ENCODE measurements at places on chromosomes 6 and 20.

- DNase-seq, result no peak
Observed at GRCh38 chr20:53040693-53041589, 68.8 kb downstream of the TSHZ2 start.

- no peak for DNase-seq
Observed at GRCh38 chr6:144809120-144809519, 524.0 kb downstream of the UTRN start.

DNA sequence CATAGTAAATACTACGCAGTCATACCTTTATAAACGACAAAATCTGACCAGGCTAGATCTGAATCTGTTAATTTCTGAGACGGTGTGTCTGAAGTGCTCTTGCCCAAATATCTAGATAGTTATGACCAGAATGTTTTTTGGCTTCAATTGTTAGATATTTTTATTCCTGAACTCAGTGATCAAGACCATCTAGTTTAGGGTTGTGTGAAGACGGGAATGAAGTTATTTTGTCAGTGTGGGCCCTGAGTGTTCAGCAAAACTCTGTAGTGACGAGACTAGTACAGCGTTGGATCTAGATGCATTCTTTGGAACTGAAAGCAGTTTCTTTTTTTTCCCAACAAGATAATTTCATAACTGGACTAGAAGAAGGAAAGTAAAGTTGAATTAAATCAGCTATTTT lies 3.1 kb downstream of the STXBP5 start:
- DNase-seq, result no peak

GRCh38 chr6:3108746-3109414 lies 9.6 kb upstream of the BPHL start:
- DNase-seq, result no peak

- no peak for DNase-seq
Observed at GRCh38 chr6:162387718-162388382, 339.7 kb downstream of the PRKN start.

DNA sequence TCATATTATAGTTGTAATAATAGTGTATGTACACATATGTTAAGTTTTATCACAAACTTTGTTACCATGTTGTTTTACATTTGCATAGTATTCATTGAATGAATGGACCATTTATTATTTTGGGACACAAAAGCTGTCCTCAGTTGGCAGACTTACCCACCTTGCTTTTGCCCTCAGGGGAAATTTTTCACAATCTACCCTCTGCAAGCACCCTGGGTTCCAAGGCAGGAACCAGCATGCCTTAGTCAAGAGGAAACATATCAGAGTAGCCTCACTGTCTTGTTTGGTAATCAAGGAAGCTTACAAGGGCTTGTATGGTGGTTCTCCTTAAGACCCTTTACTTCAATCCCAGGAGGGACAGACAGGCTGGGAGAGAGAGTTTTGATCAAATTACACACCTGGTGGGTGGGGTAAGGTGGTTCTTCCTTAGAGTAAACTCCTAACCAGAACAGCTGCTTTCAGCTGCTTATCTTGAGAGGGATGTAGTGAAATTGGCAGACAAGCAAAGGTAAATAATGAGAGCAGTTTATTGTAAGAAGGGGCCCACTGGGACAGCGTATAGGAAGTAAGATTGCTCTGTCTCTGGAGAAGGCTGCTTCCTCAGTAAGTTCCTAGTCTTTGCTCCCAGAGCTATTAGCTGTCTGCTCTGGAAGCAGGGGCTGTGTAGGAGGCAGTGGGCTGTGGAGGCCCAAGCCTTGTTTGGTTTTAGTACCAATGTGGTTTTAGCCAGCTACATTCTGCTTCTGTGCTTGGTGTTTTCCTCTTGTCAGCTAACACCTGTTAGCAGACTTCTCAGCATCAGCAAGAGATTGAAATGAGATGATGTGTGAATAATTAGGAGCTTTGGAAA lies 31.1 kb downstream of the BRPF3 start:
- no peak for DNase-seq

DNA sequence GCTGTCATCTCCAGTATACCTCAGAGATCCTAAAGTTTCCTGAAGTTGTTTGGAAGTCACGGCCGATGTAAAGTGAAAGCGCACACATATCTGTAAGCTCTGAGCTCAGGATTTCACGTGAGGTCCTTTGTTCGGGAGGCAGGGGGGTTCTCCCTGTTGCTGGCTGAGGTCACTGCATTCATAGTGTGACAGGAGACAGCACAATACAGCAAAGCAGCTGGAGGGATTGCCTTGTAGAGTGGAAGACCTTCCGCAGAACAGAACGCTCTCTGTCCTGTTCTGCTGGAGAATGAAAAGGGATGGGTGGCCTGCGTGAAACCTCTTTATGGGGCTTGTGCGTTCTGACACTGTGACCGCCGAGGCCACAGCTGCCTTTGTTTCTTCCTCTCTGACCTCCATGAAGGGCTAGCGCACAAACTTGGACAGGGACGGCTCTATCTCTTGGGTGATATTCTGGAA lies 13.4 kb upstream of the SERPINB1 start:
- DNase-seq, result no peak

DNA sequence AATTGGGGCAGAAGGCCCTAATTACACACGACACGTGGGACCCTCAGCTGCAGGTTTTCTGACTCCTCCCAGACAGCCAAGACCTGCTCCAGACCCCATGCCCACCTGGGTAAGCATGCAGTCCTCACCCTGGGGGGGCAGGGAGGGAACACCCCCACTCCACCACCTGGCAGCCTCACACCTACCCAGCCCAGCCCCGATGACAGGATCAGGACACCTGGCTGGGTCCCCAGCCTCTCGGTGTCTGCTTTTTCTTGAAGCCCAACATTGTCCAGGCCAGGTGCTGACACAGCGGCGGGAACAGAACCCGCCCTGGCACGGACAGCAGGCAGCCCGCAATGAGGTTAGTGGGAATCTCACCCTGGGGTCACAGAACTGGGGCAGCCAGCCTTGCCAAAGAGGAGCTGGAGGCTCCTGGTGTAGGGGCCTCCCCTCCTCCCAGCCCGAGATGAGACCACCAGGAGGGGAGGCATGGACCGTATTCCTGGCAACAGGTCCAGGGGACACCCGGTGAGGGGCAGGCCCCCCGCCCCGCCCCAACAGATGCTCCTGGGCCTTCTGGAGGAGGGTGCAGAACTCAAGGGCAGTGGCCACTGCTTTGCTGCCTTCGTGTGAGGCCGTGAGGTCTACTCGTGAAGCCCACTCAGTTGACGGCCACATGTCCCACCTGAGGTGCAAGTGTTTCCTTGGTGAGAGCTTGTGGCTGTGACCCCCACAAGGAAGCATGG lies 103.8 kb downstream of the DLL1 start:
- DNase-seq, result no peak

- DNase-seq, result no peak
Observed at GRCh38 chr6:155223646-155224451, 40.0 kb upstream of the CLDN20 start.

- no peak for DNase-seq
Observed at GRCh38 chr6:10901770-10902169, 14.9 kb downstream of the SYCP2L start.

DNA sequence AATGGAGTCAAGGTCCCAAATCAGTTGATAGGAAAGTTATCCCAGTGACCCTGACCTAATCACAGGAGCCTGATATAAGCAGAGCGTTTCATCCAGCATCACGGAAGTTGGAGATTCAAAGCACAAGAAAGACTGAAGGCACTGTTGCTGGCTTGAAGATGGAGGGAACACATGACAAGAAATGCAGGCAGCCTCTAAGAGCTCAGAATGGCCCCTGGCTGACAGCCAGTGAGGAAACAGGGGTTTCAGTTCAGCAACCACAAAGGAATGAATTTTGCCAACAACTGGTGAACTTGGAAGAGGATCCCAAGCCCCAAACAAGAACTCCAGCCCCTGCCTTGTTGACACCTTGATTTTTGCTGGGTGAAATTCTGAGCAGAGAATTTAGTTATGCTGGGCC lies 778.5 kb downstream of the MAFB start:
- no peak for DNase-seq

- DNase-seq, result no peak
Observed at GRCh38 chr20:24449026-24449720, 20.3 kb upstream of the SYNDIG1 start.

GRCh38 chr20:63003546-63003945 lies 3.2 kb downstream of the BHLHE23 start:
- DNase-seq, result no peak

DNA sequence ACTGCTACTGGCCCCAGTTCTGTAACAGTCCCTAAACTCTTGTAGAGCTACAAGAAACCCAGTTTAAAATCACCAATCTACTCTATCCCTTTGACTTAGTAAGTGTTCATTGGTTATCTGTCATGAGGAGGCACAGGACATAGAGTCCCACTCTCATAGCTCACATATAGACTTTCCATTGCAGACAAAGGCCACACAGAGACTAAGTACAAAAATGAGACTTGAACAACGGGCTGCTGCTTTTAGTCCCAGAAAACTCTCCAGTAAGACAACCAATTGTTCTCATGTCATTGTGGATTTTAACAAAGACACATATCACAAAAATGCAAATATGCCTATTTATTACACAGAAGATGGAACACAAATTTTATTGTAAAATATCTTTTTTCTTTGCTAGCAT lies 197.4 kb downstream of the PTPRK start:
- DNase-seq, result no peak

- no peak for DNase-seq
Observed at GRCh38 chr6:170296746-170297575, 6.1 kb upstream of the DLL1 start.

DNA sequence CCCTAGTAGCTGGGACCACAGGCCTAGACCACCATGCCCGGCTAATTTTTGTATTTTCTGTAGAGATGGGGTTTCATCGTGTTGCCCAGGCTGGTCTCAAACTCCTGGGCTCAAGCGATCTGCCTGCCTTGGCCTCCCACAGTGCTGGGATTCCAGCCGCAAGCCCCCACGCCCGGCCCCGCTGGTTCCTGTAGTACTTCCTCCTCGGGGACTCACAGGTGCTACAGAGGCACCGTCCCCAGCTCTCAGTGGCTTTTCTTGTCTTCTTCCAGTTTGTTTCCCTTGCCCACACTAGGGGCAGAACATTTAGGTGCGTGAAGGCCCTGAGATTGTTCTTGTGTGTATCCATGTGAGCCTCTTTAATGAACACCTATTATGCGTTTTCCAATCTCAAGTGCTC lies 773 bp upstream of the ZBP1 start:
- DNase-seq, result no peak

- no peak for DNase-seq
Observed at GRCh38 chr20:36113036-36113435, 41.5 kb upstream of the EPB41L1 start.

GRCh38 chr20:37376791-37377190 lies 30.9 kb downstream of the SRC start:
- no peak for DNase-seq

DNA sequence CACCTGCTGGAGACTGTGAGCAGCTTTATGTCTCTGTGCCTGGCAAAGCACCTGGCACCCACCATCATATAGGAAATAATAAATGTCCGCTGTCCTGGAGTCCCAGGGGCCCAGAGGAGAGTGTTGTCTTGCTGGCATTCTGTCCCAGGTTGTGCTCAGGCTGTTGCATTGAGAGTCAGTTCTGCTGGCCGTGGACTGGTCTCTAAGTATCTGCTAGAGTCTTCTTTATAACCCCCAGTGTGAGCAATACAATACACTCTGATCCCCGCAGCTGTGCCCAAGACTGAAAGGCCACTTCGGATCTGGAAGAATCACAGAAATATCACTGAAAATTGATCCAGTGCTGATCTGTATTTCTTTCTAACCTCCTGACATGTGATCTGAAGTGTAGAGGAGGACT lies 38.3 kb upstream of the HINT3 start:
- no peak for DNase-seq

GRCh38 chr6:138465007-138465645 lies 34.2 kb downstream of the NHSL1 start:
- DNase-seq, result no peak

DNA sequence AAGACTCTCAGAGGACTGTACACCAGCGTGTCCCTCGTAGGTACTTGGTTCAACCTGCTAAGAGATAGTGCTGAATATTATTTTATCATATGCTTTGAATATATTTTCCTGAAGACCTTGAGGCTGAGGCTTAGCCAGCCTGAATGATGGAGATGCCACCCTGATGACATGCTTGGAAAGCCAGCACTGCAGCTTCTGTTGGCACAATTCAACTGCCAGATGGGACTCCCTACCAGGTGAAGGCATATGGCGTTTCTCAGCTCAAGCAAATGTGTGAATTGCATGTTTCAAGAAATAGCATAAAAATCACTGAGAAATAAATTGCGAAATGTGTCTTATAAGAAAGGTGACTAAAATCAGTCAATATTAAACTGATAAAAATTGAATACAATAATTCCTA lies 228.1 kb upstream of the CST7 start:
- peak; percentile 48 for DNase-seq

DNA sequence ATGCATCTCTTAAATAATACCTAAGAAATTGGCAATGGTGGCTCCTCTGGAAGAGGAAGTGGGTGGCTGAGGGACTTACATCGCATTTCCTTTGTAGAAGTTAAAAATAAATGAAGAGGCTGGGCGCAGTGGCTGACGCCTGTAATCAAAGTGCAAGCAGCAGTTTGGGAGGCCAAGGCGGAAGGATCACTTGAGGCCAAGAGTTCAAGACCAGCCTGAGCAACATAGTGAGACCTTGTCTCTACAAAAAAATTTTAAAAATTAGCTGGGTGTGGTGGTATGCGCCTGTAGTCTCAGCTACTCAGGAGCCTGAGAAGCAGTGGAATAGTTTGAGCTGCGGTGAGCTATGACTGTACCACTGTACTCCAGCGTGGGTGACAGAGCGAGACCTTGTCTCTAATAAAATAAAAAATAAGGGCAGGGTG lies 12.2 kb upstream of the NCOA3 start:
- no peak for DNase-seq

DNA sequence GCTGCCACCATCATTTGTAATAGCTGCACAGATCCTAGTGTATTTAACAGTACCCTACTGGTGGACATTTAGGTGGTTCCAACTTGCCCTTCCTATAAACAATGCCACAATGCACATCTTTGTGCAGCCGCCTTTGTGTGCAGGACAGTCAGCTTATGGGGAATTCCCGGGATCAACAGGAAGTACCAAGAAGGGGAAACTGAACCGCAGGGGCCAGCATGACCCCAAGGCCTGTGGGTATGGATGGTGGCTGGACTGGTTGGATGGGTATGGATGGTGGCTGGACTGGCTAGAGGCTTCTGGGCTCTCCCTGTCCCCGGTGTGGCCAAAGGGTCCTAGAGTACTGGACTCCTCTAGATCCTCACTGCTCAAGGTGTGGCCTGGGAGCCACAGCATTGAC lies 46.7 kb downstream of the CEBPB start:
- no peak for DNase-seq

DNA sequence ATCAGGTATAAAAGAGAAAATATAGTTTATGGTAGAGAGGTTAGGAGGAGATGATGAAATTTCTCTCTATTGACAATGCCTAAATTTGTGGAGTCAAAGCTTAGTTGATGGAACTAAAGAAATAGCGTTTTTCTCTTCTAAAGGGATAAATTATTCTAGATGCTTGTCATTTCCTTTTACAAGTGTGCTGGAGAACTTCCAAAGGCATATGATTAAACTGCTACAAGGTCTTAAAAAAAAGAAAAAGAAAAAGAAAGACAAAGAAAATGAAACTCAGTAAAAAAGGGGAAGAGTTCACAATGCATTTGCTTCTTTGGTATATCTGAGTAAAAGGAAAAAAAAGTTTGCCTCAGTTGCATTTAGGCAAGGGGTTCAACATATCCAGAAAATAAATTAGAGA lies 499.8 kb upstream of the PTCHD4 start:
- no peak for DNase-seq

Measured in NCI-H524 treated with DMSO at 0.1 percent for 48 hours (cell line).